Brain microvascular endothelial cell (primary cell): ENCODE measurements at places on chromosomes 12 and 14.

- no peak for DNase-seq
Measured at GRCh38 chr14:69841656-69842055, 37.6 kb upstream of the SMOC1 start.

- DNase-seq, result no peak
Measured at GRCh38 chr12:9796346-9796745, 30.9 kb upstream of the KLRF1 start.

DNA sequence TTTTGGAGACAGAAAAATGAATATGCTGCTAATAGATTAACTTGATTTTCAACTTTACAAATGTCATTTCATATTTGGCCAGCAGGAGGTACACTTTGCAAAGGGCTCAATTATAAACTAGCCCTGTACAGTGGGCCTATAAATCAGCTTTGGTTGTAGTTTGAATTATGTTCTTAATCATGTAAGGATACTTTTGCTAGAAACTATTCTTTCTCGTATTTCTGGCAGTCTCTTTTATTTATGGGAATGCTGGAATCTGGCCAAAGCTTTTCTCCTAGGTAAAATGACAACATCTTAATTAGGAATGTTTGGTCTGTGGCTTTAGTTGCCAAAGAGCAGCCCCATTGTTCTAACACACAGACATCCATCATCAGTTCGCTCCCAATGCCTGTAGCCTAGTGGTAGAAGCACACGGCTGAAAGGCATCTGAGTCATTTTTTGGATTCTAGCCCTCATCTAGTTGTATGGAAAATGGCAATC, 1322.3 kb upstream of the SEL1L start:
- no peak for DNase-seq

DNA sequence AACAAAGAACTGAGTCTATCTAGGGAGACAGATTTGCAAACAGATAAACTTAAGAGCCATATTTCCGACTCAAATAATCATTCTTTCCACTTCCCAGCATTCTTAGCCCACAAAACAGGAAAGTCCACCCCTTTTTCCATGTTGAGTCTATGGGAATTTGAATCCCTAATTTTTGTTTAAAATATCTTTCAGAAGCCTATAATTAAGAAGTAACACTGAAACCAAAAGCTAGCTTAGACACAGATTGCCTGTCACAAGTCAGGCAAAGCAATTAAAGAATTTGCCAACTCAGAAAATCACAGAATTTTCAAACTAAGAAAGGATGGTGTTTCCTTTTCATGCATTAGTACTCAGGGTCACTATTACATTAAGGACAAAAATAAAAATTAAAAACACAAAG, 17.0 kb downstream of the ATP2B1 start:
- DNase-seq, result no peak

DNA sequence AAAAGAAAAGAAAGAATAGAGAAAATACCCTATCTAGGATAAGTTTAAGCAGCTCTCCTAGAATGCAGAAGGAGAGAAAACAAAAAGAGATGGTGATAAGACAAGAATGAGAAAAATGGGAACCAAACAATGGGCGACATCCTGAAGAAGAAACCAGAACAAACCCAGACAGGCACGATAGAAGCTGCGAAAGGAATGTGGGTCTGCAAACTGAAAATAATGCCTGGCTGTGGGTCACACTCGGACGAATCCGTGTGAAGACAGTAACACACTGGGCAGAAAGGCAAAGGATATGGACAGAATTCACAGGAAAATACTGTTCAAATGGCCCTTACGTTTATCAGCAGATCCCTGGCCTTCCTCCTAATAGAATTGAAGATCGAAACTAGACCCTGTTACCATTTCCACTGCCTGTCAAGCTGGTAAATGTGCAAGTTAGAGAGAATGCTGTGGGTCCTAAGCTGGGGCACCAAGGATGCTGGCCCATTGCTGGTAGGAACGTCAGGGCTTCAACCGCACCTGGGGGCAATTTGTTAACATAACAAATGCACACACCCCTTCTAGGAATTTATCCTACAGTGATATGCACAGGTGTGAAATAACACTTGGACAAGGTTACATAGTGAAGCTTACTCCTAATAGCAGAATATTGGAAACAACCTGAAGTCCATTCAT, 117.5 kb upstream of the RFLNA start:
- no peak for DNase-seq

DNA sequence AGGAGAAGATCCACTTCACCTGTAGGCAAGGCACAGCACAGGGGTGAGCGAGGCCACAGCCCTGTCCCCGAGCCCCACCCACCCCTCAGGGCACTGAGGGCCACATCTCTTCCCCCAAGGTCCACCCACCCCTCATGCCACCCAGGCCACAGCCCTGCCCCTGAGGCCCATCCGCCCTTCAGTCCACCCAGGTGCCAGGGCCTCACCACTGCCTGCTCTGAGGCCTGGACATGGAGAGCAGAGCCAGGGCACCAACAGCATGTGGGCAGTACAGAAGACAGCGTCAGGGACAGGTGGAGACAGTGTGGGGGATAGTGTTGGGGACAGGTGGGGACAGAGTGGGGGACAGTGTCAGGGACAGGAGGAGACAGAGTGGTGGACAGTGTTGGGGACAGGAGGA, 138.3 kb downstream of the TMEM121 start:
- DNase-seq, result no peak

GRCh38 chr12:124165695-124166094, 129.2 kb upstream of the RFLNA start:
- no peak for DNase-seq

- no peak for DNase-seq
Measured at GRCh38 chr12:98696036-98696646, 51.1 kb downstream of the APAF1 start.
